ENCODE measurements at places on chromosomes 4 and X.

- no peak for DNase-seq
Observed at GRCh38 chr4:33072298-33073089, 2352.3 kb downstream of the PCDH7 start.

GRCh38 chrX:30795981-30796958 is 92.8 kb downstream of the TAB3 start:
- no peak for DNase-seq

- no peak for DNase-seq
Observed at GRCh38 chr4:140172960-140173359, 19.0 kb upstream of the MAML3 start.

- no peak for DNase-seq
Observed at GRCh38 chr4:14375816-14376215, 626.5 kb upstream of the CPEB2 start.

DNA sequence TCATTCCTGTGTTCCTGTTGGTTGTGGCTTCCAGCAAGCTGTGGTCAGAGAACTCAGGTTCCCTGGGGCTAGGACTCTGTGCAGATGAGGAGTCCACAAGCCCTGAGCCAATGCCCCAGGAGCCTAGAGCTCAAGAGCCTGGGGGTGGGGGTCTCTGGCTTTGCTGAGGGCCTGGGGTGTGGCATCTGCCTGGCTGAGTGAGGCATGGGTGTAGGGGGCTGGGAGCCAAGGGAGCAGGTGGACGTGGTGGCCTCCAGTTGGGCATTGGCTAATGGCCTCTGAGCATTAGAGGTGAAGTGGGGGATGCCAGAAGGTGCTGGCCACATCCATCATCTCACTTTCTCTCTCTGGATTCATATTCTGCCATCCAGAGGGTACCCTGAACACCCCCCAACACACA is 5.3 kb upstream of the MAMLD1 start:
- DNase-seq: no peak

GRCh38 chr4:149279331-149279730 is 536.3 kb downstream of the IQCM start:
- DNase-seq: no peak

DNA sequence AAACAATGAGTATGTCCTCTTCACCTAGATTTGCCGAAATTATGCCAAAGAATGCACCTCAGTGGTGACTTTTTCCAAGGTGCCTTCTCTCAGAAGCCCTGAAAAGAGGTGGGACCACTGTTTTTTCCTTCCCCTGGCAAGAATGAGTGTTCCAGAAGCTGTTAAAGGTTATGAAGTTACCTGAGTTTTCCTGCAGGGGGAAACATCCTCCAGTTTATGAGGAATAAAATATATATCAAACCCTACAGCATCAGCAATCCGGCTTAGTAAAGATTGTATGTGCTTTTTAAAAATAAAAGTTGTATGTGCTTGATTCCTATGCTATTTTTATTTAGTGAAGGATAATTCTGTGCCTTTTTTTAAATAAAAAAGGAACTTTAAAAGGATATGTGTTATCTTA is 73.3 kb downstream of the RBM46 start:
- no peak for DNase-seq

- peak; percentile 55 for DNase-seq
Observed at GRCh38 chr4:3766036-3766784, at the start of gene ADRA2C. ADRA2C (plus strand) TSS chr4:3766385; CDS start chr4:3766607, 222 bp downstream.

DNA sequence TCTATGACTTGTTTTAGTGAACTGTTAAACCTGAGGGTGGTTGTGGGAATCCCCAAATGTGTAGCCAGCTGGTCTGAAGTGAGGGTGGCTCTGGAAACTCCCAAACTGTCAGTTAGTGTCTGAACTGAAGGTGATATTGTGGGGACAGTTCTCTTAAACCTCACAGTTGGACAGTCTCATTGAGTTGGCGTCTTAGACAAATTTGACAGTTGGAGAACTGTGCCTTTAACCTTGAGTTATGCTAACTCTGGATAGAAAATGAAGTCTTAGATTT is 20.7 kb upstream of the CTSO start:
- no peak for DNase-seq

DNA sequence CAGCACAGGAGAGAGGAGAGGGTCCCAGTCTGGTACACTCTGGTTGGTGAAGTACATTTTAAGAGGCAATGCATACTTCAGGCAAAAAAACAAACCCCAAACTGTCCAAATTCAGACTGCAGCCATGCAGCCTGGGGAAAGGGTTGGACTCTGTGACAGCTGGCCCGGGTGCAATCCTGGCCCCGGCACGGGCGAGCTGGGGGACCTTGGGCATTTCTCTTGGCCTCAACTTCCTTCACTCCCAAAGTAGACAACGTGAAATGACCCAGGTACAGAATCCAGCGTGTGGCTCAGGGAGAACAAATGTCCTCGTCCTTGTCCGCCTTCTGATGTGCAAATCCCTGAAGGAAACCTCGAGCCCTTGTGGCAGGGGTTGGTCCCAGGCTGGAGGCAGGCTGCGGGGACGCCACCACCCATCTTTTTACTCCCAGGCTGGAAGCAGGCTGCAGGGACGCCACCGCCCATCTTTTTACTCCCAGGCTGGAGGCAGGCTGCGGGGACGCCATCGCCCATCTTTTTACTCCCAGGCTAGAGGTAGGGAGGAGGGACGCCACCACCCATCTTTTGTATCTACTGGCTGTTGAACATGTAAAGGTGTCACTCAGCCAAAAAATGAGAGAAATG is 62.3 kb downstream of the ACOX3 start:
- no peak for DNase-seq

- DNase-seq: no peak
Observed at GRCh38 chr4:22988526-22988925, 295.8 kb downstream of the GBA3 start.

- DNase-seq: no peak
Observed at GRCh38 chrX:40054793-40055192, 43.0 kb downstream of the BCOR start.

DNA sequence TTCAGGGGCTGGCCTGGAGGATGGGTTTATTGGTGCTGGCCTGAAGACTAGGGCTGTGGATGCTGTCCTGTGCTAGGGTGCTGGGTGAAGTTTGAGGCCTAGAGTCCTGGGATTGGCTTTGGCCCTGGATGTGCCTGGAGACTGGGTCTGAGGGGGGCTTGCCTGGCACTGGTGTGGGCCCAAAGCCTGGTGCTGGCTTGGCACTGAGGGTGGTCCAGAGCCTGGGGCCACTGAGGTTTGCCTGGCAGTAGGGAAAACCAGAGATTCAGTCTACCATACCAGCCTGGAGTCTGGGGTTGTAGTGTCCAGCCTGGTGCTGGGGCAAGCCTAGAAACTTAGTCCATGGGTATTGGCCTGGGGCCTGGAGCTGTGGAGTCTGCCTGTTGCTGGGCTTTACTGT is 16.6 kb downstream of the BMP15 start:
- no peak for DNase-seq

- peak; percentile 28 for DNase-seq
Observed at GRCh38 chr4:186266729-186267456, 904 bp downstream of the F11 start.

DNA sequence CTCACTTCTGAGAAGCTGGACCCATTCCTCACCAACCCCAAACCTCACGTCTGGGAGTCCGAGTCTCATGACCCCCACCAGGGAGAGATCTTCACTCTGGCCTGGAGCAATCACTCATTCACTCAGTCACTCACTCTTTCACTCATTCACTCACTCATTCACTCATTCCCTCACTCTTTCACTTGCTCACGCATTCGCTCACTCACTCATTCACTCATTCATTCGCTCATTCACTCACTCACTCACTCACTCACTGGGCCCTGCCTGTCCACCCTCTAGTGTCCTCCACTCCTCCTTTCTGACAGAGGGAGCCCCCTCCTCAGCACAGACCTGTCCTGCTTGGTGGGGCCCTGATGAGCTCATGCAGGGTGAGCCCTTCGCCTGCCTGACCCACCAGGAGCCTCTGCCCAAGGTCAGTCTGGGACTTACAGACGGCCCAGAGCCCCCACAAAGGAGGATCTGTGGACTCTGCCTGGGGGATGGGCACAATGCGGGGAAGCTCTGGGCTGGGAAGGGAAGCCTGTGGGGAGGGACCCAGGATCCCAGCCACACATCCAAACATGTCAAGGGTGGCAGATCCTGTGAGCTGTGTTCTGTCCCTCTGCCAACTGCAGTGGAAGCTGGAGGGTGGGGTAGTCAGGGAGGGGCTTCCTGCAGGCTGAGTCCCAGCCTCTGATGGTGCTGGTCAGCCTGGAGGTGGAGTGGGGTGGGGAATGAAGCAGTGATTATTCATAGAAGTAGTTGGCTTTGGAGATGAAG is 18.5 kb downstream of the CPZ start:
- no peak for DNase-seq

DNA sequence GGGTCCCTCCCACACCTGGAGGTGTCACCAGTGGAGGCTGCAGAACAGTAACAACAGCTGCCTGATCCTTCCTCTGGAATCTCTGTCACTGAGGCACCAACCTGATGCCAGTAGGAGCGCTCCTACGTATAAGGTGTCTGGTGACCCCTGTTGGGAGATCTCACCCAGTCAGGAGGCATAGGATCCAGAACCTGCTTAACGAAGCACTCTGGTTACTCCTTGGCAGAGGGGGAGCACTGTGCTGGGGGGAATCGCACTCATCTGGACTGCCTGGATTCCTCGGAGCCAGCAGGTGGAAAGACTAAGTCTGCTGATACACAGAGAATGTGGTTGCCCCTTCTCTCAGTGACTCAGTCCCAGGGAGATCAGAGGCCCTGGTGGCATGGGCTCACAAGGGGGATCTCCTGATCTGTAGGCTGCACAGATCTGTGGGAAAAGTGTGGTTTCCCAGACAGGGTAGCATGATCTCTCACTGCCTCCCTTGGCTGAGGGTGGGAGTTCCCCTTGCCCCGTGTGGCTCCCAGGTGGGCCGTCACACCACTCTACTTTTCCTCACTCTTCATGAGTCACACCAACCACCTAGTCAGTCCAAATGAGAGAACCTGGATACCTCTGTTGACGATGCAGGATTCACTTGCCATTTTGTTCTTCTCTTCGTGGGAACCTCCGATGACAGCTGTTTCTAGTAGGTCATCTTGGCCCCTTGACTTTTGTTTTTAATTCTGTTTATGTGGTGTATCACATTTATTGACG is 305.9 kb downstream of the IDS start:
- no peak for DNase-seq

GRCh38 chr4:95500361-95500760 is 48.4 kb downstream of the UNC5C start:
- no peak for DNase-seq

DNA sequence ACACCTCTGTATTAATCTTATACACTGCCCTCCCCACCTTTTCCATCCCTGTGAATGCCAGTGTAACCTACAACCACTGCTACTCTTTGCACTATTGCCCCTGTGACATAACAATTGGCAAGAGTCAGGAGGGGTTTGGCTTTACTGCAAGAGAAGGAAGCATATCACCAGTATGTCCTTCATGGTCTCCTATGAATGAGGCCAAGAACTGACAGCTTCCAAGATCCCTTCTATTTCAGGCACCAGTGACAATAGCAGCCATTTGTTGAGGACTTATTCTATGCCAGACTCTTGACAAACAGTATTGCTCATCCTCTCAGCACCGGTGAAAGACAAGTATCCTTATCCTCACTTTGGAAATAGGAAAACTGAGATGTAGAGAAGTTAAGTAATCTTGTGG is 363.9 kb downstream of the MID1IP1 start:
- DNase-seq: no peak

DNA sequence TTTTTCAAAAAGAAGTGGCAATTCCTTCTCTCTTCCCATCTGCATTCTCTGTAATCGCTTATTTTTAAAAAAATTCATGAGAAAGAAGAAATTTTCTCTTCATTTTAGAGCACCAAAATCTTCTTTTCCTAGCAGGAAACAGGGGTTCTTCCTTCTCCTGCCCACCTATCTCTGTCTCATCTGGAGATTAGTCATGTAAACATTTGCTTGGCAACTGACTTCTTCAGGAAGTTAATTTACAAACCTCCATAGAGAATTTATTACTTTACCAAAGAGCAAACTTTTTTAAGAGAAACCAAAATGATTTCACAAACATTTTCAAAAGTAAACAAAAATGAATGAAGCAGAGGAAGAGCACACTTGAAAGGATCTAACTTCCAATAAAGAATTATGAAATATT is 13.5 kb downstream of the TTC29 start:
- no peak for DNase-seq

DNA sequence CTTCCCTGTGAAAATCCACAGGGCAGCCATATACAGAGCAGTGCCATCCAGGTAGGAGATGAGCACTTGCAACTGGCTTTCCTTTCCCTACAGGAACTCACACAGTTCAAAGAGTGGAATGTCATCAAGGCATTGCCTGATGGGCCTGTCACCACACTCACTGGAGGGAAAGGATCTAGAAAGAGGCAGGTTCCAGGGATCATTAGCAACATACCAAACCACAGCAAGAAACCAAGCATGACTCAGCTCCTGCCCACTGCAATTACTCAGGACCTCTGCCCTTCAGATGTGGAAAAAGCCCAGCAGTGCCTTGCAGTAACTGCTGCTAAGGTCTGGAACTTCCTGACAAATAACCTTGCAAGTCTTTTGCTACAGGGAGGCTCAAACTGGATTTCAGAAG is 101.2 kb downstream of the ZNF674 start:
- no peak for DNase-seq

GRCh38 chrX:43108828-43109227 is 330.9 kb upstream of the PPP1R2C start:
- no peak for DNase-seq

GRCh38 chrX:109841869-109842579 is 109.0 kb upstream of the ACSL4 start:
- DNase-seq: no peak

GRCh38 chr4:189773909-189774308 is 166.8 kb upstream of the FRG1 start:
- DNase-seq: no peak

DNA sequence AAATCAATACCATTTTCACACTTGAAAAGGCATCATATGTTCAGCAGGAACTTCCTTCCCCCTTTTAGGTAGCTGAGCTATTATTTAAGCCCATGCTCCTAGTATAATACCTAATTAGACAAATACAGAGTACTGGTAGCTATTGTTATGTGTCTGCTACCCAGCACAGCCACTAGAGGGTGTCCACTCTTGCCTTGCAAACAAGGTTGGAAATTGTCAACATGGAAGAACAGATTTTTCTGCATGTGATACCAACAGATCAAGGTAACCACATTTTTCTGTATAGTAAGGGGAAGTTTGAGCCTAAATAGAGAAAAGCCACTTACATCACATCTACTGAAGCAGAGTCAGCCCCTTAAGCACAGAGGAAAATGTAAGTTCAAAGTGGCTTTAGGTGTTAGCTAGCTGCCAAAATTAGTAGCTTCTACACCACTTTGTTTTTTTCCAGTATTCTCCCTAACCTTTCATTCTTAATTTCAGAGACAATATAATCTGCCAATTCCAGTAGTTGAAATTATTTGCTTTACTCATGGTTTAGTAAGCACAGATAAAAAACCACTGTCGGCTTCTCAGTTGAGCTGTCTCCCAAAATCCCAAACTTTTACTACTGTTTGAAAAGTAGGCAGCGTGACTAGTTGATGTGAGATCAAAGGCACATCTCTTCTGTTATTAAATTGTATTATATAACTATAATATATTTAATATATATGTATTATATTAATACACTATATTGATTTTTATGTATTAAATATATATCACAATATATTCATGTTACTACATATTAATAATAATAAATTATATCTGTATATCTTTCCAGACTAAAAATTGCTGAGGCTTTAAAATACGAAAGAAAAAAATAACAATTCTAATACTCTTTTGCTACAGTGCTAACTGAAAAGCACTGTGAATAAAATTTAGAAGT is 38.2 kb downstream of the EDNRA start:
- DNase-seq: peak; percentile 82
